NCI-H1092 (cell line): ENCODE measurements at places on chromosomes 7 and 10.

- DNase-seq = no peak
Measured at GRCh38 chr7:75694638-75695399, 43.9 kb downstream of the HIP1 start.

DNA sequence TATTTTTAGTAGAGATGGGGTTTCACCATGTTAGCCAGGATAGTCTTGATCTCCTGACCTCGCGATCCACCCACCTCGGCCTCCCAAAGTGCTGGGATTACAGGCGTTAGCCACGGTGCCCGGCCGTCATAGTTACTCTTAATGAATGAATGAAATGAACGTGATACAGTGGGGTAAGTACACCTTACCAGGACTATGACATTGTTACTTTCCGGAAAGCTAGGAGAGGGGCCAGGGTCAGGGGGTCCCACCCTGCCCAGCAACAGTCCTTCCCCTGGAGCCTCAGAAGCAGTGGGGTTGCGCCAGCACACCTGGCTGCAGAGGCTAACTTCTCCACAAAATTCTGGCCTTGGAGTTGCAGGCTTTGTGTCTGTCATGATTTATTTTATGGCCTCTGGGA lies 21.4 kb downstream of the VSTM4 start:
- DNase-seq = no peak

GRCh38 chr10:21514129-21514817 lies 11.2 kb downstream of the SKIDA1 start:
- no peak for DNase-seq

DNA sequence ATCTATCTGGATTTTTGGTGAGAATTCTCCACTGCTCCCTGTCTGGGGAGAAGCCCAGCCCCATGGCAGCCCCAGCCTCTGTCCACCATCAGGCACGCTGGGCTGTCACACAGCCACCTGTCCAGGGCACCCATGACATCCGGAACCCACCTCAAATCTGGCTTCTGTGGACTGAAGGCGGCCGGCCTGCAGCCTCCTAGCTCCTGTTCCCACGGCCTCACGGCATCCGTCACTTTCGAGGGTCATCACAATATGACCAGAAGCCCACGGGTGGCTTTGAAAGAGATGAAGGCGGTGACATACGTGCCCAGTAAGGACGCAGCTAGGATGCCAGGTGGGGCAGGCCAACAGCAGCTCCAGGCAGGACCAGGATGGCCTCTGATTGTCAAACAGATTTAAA lies 140.9 kb downstream of the PTPRN2 start:
- no peak for DNase-seq

GRCh38 chr10:53064614-53065013 lies 292.0 kb upstream of the MBL2 start:
- DNase-seq = no peak

GRCh38 chr7:104584620-104585019 lies 256.2 kb downstream of the LHFPL3 start:
- no peak for DNase-seq

- DNase-seq = no peak
Measured at GRCh38 chr10:123443924-123444323, 222.2 kb upstream of the GPR26 start.

DNA sequence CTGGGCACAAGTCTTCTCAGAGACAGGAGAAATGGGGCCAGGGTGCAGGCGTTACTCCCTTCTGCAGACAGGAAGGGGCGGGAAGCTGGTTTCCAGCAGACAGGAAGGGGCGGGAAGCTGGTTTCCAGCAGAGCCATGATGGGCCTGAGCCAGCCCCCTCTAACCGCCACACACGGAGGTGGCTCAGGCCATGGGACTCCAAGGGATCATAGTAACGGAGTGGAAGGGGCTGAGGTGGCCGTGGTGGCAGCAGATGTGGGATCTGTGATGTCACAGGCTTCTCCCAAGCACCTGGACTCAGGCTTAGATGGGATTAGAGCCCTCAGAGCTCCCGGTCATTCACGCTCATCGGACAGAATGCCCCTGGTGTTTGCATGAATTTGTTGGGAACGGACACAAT lies 177.8 kb downstream of the USP6NL start:
- DNase-seq = no peak

DNA sequence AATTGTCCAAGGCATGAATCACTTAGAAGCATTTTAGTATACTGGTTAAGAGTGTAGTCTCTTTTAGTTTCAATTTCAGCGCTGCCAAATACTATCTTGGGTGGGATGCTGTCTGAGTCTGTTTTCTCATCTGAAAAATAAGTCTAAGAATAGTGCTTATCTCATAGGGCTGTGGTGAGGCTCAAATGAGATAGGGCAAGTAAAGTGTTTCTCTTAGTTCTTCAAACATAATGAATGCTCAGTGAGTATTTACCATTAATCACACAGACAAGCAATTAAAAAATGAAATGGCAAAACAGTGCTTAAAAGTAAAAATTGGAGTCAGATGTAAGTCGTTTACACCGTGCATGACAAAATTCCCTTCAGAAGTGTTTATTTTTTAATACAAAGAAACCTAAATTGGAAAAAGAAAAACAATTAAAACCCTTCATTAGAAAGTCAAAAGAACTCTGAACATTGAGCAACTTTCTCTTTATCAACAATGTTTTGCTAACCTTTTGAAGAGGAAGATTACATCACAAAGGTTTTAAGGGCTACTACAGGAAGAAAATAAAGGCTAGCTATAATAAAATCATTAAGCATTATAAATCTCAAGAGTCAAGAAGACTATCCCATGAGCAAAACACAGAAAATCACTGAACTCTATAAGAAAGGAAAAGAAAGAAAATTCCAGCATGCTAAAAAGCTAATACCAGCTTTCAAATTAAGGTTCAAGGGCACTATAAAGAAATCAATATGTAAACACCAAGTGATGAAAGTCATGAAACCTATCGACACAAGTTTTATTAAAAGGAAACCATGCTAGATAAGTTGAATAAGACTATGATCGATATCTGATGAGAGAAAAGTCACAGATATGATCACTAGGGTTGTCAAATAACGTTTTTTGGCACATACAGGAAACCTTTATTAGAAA lies 45.6 kb upstream of the C1GALT1 start:
- DNase-seq = no peak

DNA sequence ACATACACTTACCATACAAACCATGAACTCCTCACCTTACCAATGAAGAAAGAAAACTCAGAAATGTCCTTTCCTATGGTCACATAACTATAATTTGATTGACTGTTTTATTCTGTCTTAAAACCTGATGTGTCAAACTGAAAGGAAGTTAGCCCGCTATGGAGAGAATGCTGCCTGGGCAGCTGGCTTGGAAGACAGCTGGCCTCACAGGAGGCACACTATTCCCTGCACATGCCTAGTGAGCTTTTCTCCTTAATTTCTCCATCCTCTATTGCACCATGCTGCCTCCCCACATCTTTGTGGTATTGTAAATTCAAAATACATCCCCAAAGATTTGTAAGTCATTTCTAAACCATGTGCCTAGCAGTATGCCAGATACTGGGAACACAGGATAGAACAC lies 163.3 kb downstream of the STK31 start:
- no peak for DNase-seq

GRCh38 chr7:3416453-3416852 lies 115.4 kb downstream of the SDK1 start:
- no peak for DNase-seq

- no peak for DNase-seq
Measured at GRCh38 chr7:17682586-17682985, 257.7 kb downstream of the SNX13 start.

DNA sequence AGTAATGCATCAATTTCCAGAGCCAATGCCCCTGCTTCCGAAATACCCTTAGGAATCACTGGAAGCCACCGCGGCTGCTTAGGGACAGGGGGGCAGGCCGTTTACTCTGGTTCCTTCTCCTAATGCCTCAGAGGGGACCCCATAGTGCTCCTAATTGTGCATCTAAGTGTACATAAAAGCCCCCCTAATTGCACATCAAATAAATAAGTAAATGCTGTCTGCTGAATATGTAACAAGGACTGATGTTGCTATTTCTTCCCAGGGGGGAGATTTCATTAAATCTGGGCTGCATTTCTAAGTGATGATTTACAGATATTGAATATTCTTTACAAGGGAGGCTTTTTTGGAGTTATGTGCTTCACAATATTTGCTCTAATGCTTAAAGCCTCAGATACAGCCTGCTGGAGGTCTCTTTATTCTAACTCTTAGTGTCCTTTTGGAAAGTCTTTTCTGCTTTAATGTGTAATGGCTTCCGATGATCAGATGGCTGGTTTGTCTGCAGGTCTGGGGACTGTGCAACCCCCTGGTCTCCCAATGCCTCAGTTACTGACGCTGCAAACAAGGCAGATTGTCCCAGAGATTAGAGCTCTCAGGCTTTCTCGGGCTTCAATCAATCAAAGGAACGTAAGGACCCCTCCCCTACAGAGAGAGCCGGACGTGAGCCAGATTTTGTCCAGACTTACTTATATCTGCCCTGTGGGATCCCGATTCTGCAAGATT lies 143.0 kb downstream of the PRPF18 start:
- no peak for DNase-seq

GRCh38 chr7:96319439-96319838 lies 2.5 kb downstream of the SLC25A13 start:
- no peak for DNase-seq

DNA sequence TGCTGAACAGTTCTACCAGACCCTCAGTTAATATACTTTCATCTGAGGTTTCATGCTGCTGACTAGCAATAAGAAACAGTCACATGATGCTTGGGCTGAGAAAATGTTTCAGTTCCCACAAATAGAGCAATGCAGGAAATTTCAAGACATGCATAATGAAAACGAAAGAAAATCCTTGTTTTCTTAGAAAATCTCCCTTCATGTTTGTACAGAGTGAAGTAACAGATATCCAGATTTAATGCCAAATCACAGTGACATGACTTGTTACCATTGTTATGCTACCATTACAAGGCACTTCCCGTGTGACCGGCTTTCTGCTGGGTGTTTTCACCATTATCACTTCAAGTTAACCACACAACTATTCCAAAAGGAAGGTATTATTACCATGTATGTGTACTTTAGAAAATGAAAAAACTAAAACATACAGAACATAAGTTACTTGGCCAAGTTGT lies 121.7 kb downstream of the DOCK4 start:
- no peak for DNase-seq

- DNase-seq = no peak
Measured at GRCh38 chr7:127769696-127770400, 117.9 kb downstream of the SND1 start.

- no peak for DNase-seq
Measured at GRCh38 chr7:39587393-39587792, 21.2 kb downstream of the YAE1 start.

- DNase-seq = no peak
Measured at GRCh38 chr7:80882213-80882801, 36.5 kb downstream of the SEMA3C start.

- DNase-seq = no peak
Measured at GRCh38 chr7:140230516-140230860, 53.7 kb upstream of the KDM7A start.

DNA sequence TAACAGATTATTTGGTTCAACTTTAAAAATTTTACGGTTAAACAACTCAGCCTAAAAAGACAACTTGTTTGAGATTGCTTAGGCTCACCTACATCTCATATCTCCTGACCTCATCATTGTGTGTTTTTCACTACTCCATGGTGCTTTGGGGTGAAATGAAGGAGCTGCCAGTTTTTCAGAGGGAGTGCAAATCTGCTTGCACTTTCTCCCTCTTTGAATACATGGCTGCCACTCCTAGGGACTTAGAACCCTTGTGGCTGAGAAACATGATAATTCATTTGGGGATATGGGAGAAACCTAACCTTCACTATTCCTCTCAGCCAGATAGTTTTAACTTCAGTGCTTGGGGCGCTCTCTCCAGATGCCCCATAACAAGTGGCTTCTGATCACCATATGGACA lies 2.7 kb downstream of the CCSER2 start:
- no peak for DNase-seq

- DNase-seq = no peak
Measured at GRCh38 chr10:72821606-72822005, 71.9 kb upstream of the OIT3 start.

DNA sequence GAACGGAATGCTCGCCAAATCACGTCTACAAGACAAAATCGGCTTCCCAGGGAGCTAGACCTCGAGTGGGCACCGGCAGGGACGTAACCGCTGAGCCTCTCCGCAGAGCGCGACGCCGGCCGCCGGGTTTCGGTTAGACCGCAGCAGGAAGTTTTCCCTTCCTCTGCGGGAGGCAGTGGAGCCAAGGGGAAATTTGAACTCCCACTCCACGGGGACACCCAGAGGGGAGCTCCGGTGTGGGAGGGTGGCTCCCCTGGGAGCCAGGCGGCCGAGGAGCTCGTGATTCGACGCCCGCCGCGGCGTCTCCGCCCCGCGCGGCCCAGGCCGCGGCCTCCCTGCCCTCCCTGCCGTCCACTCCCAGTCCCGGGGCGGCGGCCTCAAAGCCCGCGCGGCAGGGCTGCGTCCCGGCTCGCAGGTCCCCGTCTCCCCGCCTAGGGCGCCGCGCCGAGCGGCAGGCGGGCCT lies 426 bp downstream of the SYPL1 start:
- DNase-seq = peak; percentile 55

- no peak for DNase-seq
Measured at GRCh38 chr10:15483215-15484075, 112.4 kb upstream of the FAM171A1 start.

- DNase-seq = no peak
Measured at GRCh38 chr10:74988054-74988775, 123.2 kb upstream of the SAMD8 start.

GRCh38 chr10:127195571-127196281 lies 665 bp downstream of the INSYN2A start:
- no peak for DNase-seq

- no peak for DNase-seq
Measured at GRCh38 chr7:10662491-10662890, 311.2 kb upstream of the PHF14 start.

DNA sequence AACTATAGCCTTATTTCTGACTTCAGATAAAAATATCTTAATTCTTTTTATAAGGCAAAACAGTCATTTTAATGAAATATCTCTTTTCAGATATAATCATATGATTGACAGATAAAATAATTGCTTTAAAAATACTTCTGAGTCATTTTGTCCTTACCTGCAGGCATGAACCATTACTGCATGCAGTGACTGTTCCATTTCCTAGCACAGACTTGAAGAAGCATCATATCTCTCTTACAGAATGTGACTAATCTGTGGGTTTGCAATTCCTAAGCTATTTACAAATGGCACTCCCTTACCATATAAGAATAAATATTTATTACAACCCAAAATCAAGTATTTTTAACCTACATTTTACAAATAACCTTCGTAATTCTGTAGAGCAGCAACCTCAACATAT lies 120.7 kb downstream of the SRPK2 start:
- DNase-seq = no peak

DNA sequence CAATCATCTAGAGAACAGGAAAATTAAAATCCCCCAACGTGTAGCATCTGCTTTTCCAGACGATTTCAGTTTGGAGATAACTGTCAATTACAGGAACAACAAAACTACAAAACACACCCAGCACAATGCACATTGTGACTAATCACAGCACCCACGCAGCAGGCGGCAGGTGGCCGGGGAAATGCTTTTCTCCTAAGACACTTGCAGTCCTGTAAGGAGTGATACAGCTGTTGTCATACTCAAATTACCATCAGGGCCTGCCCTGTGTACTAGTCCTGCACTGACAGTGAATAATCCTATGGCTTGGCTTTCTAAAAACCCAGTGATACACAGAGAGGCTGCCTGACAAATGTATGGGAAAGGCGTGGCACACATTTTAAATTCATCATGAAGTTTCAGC lies 37.8 kb downstream of the COBL start:
- peak; percentile 15 for DNase-seq

GRCh38 chr7:2087744-2088143 lies 145.0 kb downstream of the MAD1L1 start:
- no peak for DNase-seq

GRCh38 chr10:53537508-53537907 lies 764.9 kb upstream of the MBL2 start:
- DNase-seq = no peak
